ENCODE measurements at places on chromosomes 2 and 18.

DNA sequence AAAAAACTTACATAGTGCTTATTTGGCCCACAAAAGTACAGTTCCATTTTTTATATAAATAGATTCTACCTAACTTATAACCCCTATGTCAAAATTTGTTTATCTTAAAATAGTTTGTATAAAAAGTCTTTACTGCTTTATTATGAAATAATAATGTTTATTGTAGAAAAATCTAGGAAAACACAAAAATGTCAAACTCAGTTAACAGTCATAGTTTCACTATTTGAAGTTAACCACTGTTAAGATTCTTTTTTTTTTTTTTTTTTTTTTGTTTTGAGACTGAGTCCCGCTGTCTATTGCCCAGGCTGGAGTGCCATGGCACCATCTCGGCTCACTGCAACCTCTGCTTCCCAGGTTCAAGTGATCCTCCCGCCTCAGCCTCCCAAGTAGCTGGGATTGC is 26.5 kb upstream of the ABI2 start:
- DNase-seq, result no peak

- DNase-seq, result no peak
These were observed 6.1 kb downstream of the CHMP1B start for GRCh38 chr18:11857177-11857887.

GRCh38 chr2:115739574-115739973 is 1297.1 kb downstream of the DPP10 start:
- DNase-seq, result no peak

- DNase-seq, result no peak
These were observed 56.1 kb downstream of the LHCGR start for GRCh38 chr2:48699348-48699930.

- DNase-seq, result no peak
These were observed 22.5 kb upstream of the ACYP2 start for GRCh38 chr2:54092940-54093339.

GRCh38 chr18:8797206-8797605 is 91.8 kb downstream of the MTCL1 start:
- no peak for DNase-seq

DNA sequence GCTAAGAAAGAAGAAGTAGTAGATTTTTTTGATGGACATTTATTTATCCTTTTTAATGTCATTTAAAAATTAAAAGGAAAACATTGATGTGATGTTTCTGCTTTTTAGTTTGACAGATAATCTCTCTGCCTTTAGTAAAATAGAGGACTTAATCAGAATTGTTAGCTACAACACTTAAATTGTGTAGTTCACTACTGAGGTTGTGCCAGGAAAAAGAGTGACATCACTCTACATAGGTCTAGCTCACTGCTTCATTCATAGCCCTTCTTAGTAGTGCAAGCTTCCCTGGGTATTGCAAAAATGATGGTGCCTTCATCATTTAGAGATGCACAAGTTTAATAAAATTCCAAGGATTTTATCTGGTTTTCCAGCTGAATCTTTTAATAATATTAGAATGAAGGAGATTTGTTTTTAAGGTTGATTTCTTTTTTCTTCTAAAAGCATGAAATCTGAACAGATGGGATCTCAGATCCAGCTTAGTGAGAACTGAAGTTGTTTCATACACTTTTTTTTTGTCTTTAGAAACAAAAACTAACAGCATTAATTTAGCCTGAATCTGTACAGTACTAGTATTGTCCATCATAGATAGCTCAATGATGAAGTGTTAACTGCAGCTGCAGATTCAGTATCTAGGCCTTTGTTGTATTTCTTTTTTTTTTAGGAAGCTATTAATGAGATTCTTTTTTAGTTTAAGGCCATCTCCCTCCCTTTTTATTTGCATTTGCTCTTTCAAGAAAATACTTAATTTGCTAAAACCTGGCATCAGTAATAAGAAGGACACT is 20.6 kb upstream of the TMEFF2 start:
- DNase-seq, result no peak

DNA sequence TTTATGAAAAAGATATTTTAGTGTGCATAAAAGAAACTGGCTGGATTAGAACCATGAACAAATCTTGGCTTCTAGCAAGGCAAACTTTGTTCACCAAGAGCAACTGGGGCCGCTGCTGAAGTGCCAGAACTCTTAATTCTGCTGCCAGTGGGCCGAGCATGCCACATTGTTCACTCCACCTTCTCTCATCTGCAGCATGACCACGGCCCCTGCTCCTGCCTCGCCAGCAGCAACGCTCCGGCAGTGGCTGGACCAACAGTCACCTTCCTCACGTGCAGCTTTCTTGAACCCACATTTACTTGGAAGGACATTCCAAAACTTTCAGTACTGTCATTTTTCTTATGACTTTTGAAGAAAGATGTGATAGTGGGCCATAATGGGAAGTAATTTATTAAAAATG is 213.8 kb downstream of the PIEZO2 start:
- no peak for DNase-seq

GRCh38 chr2:144834998-144835633 is 315.2 kb upstream of the ZEB2 start:
- no peak for DNase-seq

DNA sequence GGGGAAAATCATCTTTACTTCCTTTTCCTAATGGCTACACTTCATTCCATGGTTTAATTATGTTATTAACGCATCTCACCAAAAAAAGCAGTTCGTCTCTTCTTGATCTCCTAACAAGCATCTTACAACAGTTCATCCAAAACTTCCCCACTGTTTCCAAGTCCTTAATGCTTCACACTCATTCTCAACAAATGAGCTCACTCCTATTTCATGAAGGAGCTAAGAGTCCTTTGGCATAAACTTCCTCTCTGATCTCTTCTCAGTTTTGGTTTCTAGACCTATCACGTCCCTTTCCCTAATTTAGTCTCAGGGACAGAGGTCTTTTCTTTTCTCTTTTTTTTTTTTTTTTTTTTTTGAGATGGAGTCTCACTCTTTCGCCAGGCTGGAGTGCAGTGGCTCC is 205.9 kb upstream of the SLC39A10 start:
- no peak for DNase-seq

GRCh38 chr2:44953499-44953883 is 12.0 kb downstream of the SIX3 start:
- DNase-seq, result no peak

DNA sequence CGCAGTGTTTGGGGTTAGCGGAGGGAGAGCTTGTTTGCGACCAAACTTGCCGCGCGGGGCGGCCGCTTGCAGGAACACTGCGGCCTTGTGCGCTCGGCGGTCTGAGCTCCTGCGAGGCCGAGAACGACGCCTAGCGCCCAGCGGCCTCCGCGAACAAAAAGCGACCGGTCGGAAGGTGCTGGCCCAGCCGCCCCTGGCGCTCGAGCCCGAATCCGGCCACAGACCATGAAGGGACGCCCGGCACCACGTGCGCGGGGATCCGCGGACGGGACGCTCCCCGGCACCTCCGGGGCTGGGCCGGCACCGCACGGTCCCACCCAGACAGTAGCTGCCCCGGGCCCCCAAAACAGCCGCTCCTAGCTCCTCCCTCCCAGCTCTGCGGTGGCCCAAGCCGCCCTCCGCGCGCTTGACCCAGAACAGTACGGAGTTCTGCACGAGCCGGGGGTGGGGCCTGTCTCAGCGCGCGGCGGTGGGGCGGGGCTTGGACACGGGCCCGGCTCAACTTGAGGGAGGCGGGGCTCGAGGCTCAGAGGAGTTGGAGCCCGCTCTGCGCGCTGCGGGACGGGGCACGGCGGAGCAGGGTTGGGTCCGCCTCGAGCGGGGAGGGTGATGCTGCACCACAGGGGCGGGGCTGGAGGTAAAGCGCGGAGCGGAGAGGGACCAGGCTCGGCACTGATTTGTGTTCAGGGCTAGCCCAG is 664 bp upstream of the IMPA2 start:
- DNase-seq, result no peak

GRCh38 chr2:125711075-125711474 is 944.9 kb upstream of the GYPC start:
- no peak for DNase-seq

DNA sequence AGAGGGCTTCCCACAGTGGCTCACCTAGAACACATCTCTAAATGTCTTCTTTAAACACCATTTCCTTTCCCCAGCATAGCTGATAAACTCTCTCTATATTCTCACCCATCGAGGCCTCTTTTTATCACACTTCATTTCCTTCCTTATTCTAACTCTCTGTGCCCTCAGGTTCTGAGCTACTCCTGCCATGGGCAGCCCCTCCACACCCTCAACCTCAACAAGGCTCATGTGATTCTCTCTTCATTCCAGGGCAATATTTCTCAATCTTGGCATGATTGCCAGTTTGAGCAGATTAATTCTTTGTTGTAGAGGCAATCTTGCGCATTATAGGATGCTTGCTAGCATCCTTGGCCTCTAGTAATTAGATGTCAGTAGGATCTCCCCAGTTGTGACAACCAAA is 999.1 kb downstream of the TSN start:
- DNase-seq, result no peak

- DNase-seq, result peak; percentile 26
These were observed 156.0 kb downstream of the TANC1 start for GRCh38 chr2:159124441-159124911.

- no peak for DNase-seq
These were observed 141.7 kb upstream of the B3GNT2 start for GRCh38 chr2:62054029-62054791.

- no peak for DNase-seq
These were observed 78.3 kb upstream of the TLK1 start for GRCh38 chr2:171238946-171239345.

DNA sequence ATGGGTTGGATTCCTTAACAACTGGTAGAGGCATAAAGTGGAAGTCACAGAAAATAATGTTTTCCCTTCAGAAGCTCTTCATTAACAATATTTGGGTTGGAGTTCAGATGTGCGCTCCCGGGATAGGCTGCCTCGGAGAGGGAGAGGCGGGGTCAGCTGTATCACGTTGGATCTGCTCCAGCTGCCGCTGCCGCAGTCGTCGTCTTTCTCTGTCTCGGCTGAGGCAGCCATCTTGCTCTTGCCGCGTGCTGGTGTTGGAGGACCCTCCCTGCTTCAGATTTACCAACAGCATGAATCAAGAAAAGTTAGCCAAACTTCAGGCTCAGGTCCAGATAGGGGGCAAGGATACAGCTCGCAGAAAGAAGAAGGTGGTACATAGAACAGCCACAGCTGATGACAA is 35.1 kb downstream of the TANC1 start:
- DNase-seq, result no peak

GRCh38 chr2:163347982-163348856 is 387.6 kb downstream of the FIGN start:
- no peak for DNase-seq

DNA sequence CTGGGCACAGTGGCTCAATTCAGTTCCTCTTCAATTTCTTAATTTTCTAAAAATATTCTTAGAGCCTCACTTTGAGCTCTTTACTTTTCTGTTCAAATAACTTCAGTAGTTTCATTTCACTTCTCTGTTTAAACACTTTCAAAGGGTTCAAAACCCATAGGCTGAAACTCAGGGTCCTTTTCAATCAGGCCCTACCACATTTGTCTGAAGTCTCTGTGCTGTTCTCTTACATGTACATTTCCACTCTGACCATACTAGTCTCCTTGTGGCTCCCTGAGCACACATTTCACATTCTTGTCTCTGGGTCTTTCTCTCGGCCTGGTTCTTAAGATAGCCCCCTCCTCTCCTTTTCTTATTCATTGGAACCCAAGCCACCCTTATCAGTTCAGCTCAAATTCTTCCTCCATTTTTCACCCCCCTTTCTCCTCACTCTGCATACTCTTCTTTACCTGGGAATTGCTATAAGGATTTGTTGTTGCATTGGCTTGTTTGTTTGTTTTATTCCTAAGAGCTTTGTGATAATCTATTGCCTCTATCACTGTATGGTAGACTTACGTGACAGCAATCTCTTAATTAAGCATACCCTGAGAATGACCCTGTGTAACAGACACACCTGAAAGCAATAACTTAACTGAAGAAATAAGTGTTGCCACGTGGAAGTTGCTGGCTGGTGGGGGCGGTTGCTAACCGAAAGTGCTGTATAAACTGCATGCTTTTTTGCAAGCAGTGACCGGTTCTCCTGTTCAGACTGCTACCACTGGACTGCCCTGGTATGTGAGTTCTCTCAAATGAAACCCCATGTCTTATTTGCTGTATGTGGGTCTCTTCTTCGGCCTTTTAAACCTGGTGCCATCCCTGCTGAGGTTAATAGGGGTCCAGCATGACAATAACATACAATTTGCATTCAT is 27.7 kb upstream of the ACADL start:
- no peak for DNase-seq

- no peak for DNase-seq
These were observed 48.8 kb downstream of the THUMPD2 start for GRCh38 chr2:39730276-39730675.

GRCh38 chr2:3377279-3377611 is 373 bp downstream of the EIPR1 start:
- no peak for DNase-seq

- DNase-seq, result no peak
These were observed 124.0 kb downstream of the GAREM1 start for GRCh38 chr18:32346671-32347070.

DNA sequence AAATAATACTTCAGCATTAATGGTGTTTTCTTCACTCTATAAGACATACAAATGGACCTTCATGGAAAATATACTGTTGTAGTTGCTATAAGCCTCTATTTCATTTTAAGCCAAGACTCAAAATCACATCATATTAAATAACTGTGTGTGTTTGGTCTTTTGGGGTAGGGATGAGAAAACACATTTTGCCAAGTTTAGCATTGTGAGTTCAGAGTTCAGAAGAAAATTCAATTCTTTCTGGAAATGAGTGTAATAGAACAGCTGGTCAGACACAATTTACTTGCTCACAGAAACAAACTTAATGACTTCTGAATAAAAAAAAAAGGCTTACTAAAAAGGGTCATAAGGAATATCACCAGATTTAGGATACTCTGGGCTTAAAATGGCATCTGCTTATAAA is 149.5 kb downstream of the LRRTM4 start:
- DNase-seq, result no peak

- no peak for DNase-seq
These were observed 338.0 kb downstream of the OSR1 start for GRCh38 chr2:19020144-19021099.

GRCh38 chr18:73283788-73284187 is 416.0 kb upstream of the NETO1 start:
- DNase-seq, result no peak

DNA sequence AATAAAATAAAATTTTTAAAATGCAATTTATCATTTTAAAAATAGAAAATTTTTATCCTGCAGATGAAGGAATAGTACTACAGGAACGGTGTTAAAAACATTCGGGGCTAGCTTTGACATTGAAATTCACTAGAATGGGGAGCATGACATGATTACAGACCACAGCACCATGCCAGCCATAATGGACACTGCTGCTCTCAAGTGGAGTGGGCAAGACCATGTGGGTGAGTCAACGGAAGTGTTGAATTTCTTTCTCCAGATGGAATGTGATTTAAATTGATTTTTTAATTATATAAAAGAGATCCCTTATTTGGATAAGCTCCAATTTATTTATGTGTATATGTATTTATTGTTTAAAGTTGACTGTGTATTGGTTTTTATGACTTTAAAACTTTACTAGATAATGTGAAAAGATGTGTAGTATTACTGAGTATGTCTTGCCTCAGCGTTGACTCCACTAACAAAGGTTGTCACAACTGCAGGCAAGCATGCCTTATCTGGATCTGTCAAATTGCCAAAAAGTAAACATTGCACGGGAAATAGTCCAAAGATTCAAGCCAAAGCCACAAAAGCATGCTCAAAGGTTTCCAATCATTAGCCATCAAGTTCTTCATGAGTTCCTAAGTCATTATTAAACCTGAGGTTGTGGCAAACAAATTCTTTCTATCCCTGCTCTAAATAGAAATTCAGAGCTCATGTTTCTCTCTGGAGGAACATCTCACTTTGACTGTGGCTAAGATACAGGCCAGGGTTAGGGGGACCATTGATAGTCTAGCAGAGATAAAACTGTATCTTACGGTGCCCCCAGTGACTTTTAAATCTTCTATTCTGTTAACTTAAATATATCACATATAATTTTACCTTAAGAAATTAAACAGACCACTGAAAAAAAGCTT is 536.9 kb downstream of the TMX3 start:
- DNase-seq, result no peak

All from stimulated activated CD8-positive, alpha-beta memory T cell treated with anti-CD3 and anti-CD28 coated beads, Interleukin-7, amount 100 ng/mL, for 4 hours (primary cell).